ENCODE measurements at places on chromosomes 5 and 9.

DNA sequence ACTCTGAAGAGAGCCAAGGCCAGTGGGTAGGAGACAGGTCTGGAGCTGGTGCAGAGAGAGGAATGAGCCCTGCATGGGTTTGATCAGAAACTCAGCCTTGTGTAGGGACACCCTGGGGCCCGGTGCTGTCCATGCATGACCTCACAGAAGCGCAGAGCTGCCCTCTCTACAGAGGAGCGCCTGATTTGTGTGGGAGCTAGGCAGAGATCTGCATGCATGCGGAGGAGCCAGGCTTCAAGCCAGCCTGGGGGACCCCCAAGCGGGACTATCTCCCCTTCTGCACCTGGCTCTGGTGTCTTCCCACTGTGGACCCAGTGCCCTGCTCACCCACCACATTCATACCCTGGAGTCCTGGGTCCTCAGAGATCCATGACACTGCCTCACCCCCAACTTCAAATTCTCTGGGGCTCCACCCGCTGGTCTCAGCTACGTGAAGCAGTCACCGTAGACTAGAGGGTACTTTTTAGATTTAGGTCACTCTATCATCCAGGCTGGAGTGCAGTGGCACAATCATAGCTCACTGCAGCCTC lies 2.6 kb upstream of the LCN2 start:
- DNase-seq = no peak

GRCh38 chr5:177133853-177134696 lies 502 bp downstream of the NSD1 start:
- peak; percentile 62 for DNase-seq

GRCh38 chr5:12071455-12071854 lies 167.2 kb upstream of the CTNND2 start:
- no peak for DNase-seq

DNA sequence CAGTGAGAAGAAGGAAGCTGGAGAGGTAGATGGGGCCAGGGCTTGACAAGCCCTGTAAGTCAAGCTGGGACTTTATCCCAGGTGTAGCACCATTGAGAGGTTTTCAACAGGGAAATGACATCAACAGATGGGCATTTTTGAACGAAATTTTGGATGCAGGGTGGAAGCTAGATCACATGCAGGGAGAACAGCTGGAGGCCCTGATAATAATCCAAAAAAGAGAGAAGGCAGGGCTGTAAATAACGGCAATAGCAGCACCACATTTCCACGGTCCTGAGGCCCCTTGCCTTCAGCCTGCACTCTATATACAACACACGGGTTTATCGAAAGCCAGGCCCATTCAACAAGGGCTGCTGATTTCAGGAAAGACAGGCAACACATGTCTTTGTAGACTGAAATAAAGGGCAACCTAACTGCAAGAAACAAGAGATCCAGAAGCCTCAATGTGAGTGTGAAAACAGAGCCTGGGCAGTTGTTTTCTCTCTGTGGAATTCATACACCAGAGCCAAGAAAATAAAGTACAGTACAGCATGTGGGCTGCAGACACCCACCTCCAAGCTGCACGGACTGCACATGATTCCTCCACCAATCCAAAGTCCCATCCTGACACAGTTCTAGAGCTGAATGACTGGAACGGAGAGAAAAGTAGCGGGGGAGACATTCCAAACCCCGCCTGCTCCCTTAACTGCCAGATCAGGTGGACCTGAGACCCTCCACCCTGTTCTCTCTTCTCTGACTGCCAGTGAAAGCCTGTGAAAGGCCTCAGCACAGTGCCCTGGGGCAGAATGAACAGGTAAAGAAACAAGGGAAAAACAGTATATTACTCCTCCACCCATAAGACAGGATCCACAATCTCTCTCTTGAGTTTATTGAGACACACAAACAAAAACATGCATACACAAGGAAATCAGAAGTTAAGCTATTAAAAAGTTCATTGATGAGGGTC lies 36.3 kb downstream of the KLHL3 start:
- DNase-seq = no peak

DNA sequence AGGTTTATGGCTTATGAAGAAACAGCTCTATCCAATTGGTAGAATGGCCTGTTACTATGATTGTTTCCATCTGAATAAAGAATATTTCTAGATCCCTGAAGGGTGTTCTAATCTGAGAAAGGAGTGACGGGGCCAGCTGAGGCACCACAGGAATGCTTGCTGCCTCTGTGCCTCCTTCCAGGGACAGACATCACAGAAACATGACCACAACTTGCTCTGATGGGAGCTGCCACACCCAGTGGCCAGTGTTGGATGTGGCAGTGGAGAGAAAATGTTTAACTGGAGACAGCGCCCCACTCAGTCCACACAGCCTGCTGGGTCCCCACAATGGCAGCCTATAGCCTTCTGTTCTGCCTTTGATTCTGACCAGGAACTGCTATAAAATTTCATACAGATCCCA lies 38.6 kb upstream of the TESK1 start:
- DNase-seq = peak; percentile 68

- DNase-seq = no peak
Observed at GRCh38 chr9:132049900-132050299, 29.8 kb downstream of the MED27 start.

DNA sequence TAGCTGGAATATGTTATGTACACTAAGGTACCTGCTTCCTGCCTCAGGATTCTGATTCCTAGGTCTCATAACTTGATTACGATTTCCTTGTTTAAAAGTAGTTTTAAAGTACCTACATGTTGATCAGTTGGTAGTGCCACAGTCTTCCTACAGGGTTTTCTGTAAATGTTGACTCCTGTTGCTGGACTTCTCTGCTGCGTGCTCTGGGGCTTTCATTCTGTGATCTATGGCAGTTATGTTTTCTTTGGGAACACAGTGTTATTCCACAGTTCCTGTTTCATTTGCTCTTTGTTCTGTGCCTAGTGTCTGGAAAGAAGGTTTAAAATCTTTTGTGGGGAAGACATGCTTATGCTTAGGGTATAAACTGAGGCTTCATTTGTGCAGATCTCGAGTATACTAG lies 343.5 kb downstream of the PLK2 start:
- DNase-seq = no peak

DNA sequence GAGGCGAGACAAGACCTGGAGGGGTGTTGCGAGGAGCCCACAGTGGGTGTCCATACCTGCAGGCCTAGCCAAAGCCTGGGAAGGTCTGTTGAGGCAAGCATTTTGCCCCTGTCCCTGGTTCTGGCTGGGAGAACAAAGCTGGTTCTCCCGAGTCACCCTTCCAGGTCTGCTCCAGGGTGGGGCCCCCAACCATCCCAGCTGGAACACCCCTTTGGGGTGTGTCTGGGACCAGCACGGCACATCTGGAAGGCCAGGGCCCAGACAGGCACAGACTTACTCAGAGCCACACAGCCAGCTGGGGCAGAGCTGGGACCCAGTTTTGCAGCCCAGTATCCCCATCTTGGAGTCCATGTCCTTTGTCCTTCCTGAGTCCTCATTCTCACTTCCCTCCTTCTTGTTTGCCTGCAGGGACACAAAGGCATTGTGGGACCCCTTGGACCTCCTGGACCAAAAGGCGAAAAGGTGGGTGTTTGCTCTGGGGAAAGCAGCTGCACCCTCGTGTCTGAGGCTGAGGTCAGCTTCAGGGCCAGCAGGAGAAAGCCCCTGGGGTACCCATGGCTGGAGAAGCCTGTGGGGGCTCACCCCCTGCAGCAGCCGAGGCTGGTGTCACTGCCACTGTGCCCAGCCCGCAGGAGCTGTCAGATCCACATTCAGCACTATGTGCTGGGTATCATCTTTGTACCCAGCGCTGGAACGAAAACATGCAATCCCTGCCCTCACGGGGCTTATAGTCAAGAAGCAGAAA lies 38.4 kb upstream of the ORM1 start:
- DNase-seq = no peak

DNA sequence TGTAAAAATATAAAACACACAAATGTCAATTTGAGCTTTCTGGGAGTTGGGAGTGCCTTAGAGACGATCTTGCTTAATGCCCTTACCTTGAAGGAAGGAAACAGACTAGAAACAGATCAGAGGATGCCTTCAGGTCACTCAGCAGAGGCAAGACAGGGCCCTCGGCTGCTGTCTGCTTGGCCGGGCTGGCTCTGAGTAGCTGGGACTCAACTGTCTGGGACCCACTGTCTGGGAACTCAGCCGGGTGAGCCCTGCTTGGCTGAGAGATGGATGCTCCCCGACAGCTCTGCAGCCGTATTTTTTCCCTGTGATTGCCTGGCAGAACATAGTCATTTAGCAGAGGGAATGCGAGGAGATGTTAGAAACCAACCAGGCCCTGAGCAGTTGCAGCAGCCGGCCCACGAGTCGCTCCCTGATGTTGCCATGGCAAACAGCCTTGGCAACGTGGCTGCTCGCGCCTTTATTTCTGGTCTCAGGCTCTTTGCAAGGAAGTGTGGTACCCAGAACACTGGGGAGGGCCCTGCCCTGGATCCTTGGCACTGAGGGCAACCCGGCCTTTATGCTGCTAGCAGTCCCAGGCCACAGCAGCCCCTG lies 10.9 kb downstream of the PPARGC1B start:
- DNase-seq = no peak

- no peak for DNase-seq
Observed at GRCh38 chr5:100902440-100903038, 543 bp downstream of the ST8SIA4 start.

GRCh38 chr9:130320723-130321481 lies 55.3 kb downstream of the HMCN2 start:
- DNase-seq = no peak

DNA sequence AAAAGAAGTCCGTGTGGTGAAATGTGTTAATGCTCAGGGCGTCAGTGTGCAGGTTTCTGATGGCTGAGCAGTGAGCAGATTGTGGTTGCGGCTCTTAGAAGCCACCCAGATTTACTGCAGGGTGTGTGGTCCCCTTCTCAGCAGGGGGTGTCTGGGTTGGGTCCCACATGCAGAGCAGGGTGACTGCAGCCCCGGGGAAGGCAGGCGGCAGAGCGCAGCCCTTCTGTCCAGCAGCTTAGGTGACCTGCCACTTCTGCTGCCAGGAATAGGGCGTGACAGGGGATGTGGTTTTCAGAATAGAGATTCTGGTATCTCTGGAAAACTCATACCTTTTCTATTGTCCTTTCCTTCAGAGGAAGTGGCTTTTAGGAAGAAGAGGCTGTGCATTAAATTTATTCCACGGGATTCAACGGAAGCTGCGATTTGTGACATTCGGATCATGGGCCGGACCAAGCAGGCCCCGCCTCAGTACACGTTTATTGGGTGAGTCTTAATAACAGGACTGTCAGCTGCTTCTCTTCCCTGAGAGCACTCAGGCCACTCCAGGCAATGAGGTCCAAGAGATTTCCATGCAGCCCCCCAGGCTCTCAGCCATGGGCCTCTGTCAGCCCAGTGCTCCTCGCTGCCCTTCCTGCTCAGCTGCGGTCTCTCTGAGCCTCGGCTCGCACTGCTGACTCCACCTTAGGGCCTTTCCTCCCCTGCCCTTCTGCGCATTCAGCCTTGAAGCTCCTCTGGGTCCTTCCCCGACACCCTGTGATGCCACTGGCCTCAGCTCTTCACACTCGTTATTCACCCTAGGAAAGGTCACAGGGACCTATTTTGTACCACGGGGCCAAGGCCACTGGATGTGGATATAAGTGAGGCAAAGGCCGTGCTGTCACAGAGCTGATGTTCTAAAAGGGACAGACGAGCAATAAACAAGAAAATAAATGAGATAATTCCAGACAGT lies 65.4 kb downstream of the MVB12B start:
- DNase-seq = no peak

DNA sequence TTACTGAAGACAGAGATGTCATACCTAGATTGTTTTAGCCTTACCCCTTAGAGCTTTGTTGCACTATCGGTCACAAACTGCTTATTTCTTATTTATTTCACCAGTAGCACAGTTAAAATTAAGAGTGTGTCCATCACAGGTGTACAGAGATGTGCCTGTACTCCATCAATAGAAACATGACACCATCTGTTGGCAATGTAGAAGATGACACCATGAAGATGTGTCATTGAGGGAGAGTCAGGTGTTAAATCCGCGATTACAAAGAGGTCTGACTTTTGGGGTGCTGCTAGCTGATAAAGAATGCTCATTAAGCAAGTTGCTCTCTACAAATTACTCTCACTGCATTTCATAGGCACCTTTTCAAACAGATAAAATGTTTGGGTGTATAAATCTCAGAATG lies 164.4 kb downstream of the SMARCA2 start:
- no peak for DNase-seq

GRCh38 chr5:27908341-27908740 lies 870.0 kb upstream of the CDH9 start:
- DNase-seq = no peak

GRCh38 chr5:65832603-65833228 lies 93.7 kb upstream of the ERBIN start:
- DNase-seq = no peak

GRCh38 chr5:177404641-177405179 lies 4.2 kb upstream of the PFN3 start:
- no peak for DNase-seq

- DNase-seq = peak; percentile 64
Observed at GRCh38 chr9:38160613-38161215, 91.7 kb upstream of the SHB start.

GRCh38 chr5:95858661-95859595 lies 36.4 kb upstream of the GLRX start:
- peak; percentile 99 for DNase-seq

GRCh38 chr9:9914174-9914573 lies 698.6 kb downstream of the PTPRD start:
- DNase-seq = no peak

GRCh38 chr9:95813923-95814322 lies 61.6 kb upstream of the ERCC6L2 start:
- DNase-seq = no peak

DNA sequence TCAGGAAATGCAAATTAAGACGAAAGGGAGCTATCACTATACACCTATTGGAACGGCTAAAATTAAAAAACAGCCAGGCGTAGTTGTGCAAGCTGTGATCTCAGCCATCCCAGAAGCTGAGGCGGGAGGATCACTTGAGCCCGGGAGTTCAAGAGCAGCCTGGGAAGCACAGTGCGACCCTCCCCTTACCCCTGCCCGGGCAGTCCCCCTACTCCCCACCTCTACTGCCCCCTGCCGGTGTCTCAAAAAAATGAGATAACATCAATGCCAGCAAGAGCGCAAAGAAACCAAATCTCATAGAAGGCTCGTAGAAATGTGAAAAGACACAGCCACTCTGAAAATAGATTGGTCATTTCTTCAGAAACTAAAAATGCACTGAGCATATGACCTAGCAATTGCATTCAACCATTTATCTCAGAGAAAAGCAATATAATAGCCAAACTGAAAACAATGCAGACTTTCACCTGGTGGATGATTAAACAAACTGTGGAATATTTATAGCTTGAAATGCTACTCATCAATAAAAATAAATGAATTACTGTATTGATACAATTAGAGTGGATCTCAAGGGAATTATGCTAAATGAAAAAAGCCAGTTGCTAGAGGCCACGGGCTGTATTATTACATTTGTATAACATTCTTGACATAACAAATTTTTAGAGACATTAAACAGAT lies 20.6 kb downstream of the OR2V2 start:
- DNase-seq = no peak

DNA sequence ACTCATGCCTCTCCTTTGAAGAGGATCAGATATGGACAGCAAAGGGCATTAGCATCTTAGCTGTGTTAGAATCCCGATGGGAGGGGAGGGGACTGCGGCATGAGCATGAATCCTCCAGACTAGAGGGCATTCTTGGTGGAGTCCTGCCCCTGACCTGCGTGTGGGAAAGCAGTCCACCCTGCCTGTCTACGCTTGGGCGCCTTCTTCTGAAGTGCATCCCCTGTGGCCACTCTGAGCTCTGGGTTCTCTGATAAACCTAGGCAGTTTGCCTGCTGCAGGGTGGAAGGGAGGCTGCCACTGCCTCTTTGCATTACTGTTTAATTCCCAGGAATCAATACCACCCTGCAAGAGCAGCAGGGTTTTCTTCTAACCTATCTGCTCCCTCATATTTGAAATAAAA lies 169.3 kb downstream of the INSYN2B start:
- DNase-seq = no peak

Measured in EH (cell line).